ENCODE measurements at places on chromosomes 2 and 18.

- no peak for DNase-seq
Measured at GRCh38 chr18:7084080-7085065, 33.2 kb downstream of the LAMA1 start.

DNA sequence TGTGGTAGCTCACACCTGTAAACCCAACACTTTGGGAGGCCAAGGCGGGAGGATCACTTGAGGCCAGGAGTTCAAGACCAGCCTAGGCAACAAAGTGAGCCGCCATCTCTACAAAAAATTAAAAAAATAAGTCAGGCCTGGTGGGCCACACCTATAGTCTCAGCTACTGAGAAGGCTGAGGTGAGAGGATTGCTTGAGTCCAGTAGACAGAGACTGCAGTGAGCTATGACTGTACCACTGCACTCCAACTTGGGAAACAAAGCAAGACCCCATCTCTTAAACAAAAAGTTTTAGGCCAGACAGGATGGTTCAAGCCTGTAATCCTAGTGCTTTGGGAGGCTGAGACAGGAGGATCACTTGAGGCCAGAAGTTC lies 69.8 kb upstream of the IL1R2 start:
- DNase-seq, result no peak

DNA sequence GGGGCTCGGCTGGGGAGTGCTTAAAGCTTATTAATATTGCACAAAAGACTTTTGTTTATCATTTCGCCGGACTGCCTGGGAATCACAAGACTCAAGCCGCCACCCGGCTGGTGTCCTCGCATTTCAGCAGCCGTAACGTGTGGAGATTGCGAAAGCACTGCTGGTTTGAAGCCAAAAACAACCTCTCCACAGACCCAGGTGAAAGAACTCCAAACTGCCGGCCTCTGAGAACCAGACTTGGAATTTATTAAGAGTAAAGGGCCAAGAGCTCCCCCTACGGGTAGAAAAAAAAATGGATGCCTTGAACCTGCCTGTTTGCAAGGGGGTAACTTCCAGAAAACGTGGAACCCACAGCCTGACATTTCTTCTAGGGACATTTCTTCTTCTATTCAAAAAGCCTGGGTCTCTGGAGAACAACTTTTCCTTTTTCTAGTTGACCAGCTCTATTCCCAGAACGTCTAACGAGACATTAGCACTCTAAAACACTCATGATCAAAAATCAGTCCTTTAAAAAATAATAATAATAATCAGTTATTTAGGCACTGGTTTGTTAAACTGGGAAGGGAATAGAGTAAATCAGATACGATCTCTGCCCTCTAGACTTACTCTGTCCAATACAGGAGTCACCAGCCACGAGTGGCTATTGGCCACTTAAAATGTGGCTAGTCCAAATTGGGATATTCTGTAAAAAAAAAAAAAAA lies 216.3 kb downstream of the C1D start:
- no peak for DNase-seq

- no peak for DNase-seq
Measured at GRCh38 chr2:241036397-241036963, 38.1 kb downstream of the SNED1 start.

DNA sequence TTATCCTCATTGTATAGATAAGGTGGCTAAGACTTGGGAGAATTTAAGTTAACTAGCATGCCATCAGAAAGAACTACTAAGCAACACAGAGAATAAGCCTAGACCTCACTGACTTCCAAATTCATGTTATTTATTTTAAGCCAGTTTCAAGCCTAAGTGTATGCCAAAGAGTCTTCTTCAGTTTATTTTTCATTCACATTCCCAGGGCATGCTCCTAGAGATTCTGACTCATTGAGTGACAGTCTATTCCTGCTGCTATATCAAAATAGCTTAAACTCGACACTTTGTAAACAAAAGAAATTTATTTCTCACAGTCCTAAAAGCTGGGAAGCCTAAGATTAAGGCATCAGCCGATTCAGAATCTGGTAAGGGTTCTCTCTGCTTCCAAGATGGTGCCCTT lies 467.1 kb downstream of the MBD2 start:
- DNase-seq, result no peak

GRCh38 chr2:108612153-108612513 lies 77.9 kb downstream of the LIMS1 start:
- no peak for DNase-seq

- DNase-seq, result no peak
Measured at GRCh38 chr2:23426263-23426905, 41.4 kb downstream of the KLHL29 start.
